ENCODE measurements at places on chromosomes 2 and 18. TPM values are rescaled to one million over a fixed set of nuclear protein-coding genes. Genes with fewer than 3 reads are reported as not detected.

The GAD1 gene
- total RNA-seq = 1.3 TPM

The TUBA4B gene
- not detected for total RNA-seq

The D2HGDH gene
- total RNA-seq = 23.4 TPM

The AGAP1 gene
- total RNA-seq = 18.5 TPM

The ANTXR1 gene
- 137 TPM for total RNA-seq

The FARP2 gene
- 70.1 TPM for total RNA-seq

The FANCL gene
- 11.7 TPM for total RNA-seq

The REG1B gene
- not detected for total RNA-seq

The SERPINB8 gene
- 28.1 TPM for total RNA-seq

The FABP1 gene
- not detected for total RNA-seq

The POTEI gene
- total RNA-seq = not detected

The ERFE gene
- total RNA-seq = 2.9 TPM

The CABLES1 gene
- 8.5 TPM for total RNA-seq

The ZNF385B gene
- total RNA-seq = under 0.01 TPM
